ENCODE measurements at places on chromosomes 2 and 18. TPM values are rescaled to one million over a fixed set of nuclear protein-coding genes. Genes with fewer than 3 reads are reported as not detected.

HOXD4 gene
- polyA plus RNA-seq: 19.8 TPM

ZSCAN30 gene
- 40.3 TPM for polyA plus RNA-seq

HOXD13 gene
- not detected for polyA plus RNA-seq

CCDC68 gene
- polyA plus RNA-seq: 3.3 TPM

GAREM2 gene
- polyA plus RNA-seq: 63.2 TPM

SKOR2 gene
- 5.9 TPM for polyA plus RNA-seq

DNA sequence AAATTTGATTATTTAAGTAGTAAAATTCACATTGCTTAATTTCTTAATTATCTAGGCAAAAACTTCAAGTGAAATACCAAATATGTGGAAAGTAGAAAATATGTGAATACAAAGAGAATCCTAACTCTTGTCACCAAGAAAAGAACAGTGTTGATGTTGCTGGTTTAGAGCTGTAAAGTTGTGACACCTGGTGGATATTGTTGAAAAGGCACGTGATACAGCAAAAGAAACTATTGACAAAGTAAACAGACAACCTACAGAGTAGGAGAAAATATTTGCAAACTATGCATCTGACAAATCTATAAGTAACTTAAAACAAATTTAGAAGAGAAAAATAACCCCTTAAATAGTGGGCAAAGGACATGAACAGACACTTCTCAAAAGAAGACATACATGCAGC, 25.6 kb upstream of the ZC3H15 start:
- no peak for DNase-seq

DNA sequence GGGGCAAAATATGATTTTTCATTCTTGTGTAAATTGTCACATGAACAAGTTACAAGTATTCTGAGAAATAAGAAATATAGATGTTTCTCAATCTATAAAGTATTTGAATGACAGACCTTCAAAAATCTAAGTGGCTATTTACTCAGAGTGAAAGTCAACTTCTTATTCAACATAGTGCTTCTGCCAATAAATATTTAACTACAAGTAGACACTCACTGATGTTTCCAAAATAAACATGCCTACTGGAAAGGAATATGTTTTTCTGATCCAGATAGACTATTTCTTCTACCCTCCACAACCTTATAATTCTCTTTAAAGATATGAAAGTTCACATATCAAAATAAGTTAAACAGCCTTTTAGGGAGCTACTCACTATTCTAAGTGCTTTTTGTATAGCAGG, 296.3 kb downstream of the DSC3 start:
- DNase-seq: no peak

- no peak for DNase-seq
These were observed 82.9 kb downstream of the ADCYAP1 start for GRCh38 chr18:987325-988186.

- DNase-seq: no peak
These were observed 30.6 kb upstream of the SLC35G4 start for GRCh38 chr18:11578799-11579198.

- DNase-seq: no peak
These were observed 82.4 kb upstream of the TGIF1 start for GRCh38 chr18:3367491-3368091.

DNA sequence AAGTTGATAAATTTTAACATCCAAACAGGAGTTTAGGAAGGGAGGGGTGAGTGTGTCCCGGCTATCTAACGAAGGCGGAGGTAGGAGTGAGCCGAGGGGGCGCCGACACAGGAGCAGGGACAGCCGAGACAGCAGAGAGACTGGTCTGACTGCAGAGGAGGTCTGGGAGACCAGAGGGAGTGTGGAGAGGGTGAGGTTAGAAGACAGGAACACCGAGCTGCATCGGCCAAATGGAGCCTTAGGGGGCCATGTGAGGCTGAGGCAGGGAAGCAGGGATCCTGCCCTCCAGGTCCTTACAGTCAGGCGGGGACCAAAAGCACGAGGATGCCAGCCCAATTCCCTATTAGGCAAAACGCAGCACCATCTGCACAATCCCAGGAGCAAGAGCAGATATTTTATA, 67.0 kb downstream of the SFXN5 start:
- DNase-seq: no peak

DNA sequence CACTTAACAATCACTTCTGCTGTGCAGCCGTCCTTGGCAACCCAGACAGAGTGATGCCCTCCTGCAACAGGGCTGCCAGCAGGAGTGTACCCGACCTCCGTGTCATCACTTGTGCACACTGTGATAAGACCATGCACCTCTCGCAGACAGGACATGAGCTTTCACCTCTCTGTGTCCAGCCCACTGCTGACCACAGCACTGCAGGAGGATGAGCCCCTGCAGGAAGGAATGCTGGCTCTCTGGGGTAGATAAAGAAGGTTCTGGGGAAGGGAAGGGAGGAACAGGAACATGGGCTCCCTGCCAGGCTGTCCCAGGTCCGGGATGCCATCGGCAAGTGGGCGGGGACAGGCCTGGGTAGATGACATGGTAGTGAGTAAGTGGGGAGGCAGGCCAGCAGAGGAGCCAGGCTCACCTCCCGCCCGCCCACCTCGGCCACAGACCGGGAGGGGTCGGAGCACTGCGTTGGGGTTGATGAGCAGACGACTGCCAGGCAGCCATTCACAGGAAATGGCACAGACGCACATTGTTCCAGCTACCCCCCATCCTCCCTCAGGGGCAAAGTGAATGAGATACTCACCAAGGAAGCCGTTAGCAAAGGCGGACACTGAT, 18.6 kb upstream of the COL6A3 start:
- no peak for DNase-seq

- DNase-seq: peak; percentile 70
These were observed 133.0 kb upstream of the PGAP1 start for GRCh38 chr2:197059477-197059876.

DNA sequence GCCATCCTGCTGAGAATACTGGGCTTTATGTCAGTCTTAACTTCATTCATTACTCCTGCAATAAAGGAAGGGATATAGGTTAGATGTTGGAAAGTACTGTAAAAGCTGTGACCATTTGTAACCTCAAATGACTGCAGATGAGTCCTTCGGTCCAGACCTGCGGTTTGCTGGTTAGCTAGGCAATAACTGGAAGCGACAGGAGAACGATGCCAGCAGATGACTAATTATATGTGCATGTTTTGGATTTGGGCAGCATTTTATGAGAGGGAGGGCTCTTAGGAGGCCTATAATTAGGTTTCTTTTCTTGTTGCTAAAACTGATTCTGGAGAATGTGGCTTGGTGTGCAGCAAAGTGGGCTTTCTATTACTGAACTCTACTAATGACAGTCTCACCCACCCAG, 205.6 kb downstream of the TMEM182 start:
- DNase-seq: no peak

GRCh38 chr2:100818606-100819369, 1.2 kb upstream of the NPAS2 start:
- no peak for DNase-seq

- no peak for DNase-seq
These were observed 6.8 kb upstream of the GAL3ST2 start for GRCh38 chr2:241769819-241770184.

DNA sequence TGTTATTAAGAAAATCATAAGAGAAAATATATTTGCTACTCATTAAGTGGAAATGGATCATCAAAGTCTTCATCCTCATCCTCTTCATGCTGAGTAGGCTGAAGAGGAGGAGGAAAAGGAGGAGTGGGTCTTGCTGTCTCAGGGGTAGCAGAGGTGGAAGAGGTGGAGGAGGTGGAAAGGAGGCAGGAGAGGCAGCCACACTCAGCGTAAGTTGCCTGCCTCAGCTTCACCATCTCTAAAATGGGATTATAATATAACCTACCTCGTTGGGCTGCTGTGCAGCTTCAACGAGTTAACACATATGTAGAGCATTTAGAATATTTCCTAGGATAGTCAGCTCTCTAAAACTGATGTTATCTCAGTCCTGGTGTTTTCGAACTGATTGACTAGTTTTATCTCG, 4.3 kb upstream of the MYO1B start:
- no peak for DNase-seq

- no peak for DNase-seq
These were observed 25.6 kb downstream of the ARHGAP28 start for GRCh38 chr18:6755107-6755506.

- DNase-seq: peak; percentile 47
These were observed 565.5 kb upstream of the CHAC2 start for GRCh38 chr2:53202063-53202462.

DNA sequence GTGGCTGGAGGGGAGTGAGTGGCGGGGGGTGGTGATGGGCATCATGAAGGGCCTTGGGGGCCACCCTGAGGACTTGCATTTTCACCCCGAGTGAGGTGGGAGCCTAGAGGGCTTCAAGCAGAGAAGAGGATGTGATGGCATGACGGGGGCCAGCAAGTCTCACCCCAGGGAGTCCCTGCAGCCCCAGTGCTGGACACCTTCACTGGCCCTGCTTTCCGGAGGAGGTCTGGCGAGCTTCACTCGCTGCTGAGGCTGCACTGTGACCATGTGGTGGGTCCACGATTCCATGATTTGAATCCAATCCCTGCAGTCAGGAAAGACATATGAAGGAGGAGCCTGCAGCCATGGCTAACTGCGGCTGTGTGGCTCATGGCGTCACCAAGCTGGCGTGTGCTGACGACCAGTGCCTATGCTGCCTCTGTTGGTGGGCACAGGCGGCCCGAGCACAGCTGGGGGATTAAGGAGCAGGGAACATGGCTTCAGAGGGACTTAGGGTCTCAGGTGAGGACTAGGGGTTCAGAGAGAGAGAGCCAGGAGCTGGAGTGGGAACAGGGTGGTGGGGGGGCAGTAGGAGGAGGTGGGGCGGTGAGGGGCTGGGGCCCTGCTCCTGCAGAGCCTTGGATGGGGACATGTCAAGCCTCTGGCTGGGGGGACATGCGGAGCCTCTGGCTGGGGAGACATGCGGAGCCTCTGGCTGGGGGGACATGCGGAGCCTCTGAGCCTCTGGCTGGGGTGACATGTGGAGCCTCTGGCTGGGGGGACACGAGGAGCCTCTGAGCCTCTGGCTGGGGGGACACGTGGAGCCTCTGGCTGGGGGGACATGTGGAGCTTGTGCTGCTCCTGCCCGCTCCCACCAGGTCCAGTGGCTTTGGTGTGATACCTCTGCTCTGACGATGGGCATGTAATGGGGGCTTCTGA, 3.6 kb downstream of the ZAP70 start:
- no peak for DNase-seq

- no peak for DNase-seq
These were observed 185.6 kb upstream of the MEX3C start for GRCh38 chr18:51383116-51383515.

DNA sequence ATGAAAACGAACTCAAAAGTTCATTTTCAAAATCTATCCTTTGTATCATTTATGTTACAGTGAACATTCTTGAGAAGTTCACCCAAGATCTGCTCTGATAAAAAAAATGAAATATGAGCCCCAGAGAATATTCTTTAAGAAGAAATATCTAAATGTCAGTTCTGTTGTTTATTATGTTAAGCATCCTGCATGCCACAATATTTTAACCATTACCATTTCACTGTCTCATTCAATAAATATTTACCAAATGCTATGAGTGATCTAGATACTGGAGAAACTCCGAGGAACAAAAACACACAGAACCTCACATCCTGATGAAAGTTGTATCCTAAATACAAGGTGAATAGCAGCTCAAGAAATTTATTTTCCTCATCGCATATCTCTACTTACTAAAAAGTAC, 170.2 kb downstream of the ZNF385B start:
- DNase-seq: no peak

GRCh38 chr2:159879051-159879604, 81.1 kb upstream of the CD302 start:
- no peak for DNase-seq

DNA sequence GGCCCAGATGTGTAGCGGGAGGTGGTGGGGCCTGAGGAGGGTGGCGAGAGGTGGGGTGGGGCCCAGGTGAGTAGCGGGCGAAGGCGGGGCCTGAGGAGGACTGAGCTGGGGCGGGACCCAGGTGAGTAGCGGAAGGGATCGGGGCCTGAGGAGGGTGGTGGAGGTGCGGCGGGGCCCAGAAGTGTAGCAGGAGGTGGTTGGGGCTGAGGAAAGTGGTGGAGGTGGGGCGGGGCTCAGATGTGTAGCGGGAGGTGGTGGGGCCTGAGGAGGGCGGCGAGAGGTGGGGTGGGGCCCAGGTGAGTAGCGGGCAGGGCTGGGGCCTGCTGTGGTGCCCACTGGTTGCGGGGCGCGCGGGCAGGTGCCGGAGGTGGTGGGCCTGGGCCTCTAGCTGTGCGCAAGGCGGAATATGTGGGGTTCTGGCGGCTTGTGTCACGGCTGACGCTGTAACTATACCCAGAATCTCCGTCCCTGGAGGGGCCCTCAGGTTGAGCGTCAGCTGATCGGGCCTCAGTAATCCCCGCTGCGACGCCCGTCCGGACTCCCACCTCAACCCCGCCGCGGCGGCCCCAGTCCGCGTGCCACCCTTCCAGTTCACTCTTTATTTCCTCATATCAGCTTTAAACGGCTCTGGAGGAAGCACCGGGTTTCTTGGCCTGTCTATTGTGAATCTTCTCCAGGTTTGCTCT, 866 bp upstream of the SF3B6 start:
- peak; percentile 67 for DNase-seq

DNA sequence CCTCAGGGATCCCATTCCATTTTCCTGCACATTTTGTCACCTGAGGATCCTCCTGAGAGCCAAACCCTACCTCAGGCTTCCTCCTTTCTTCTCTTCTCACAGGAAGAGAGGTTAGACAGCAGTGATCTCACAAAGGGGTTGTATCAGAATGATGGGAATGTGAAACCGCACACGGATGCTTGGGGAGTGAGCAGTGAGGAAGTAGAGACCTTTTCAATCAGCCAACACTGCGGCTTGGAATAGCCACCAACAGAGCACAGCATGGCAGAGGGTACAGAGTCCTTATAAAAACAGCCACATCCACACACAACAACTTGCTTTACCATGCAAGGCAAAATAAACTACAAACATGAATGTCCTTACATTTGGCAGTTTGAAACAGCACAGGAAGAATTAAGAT, 8.7 kb downstream of the TMEM182 start:
- no peak for DNase-seq

DNA sequence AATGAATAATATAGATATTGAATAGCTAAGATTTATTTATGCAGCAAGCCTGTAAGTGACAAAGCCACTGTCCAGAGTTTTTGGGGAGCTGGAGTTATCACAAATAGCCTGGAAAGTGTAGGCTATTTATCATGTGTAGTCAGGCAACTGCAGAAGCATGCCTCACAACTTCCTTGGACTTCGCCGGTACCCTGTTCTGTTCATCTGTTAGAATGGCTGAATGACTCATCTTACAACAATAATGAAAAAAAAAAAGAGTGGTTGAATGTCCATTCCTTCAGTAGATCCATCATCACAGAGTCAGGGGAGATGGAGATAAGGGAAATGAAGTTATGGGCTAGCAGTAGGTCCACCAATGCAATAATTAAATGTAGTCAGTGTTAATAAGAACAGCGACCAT, 24.0 kb upstream of the ATP5MC3 start:
- no peak for DNase-seq

Measured in spinal cord (tissue), 10 donors.